ENCODE measurements at places on chromosomes 6 and 20. TPM values are rescaled to one million over a fixed set of nuclear protein-coding genes. Genes with fewer than 3 reads are reported as not detected.

The VSX1 gene
- total RNA-seq = not detected

GRCh38 chr6:112450663-112451062, 103.5 kb downstream of the RFPL4B start:
- DNase-seq = no peak

The C6orf52 gene
- 0.82 TPM for total RNA-seq

The COL9A3 gene
- total RNA-seq = 10.2 TPM

The GABRR2 gene
- total RNA-seq = under 0.01 TPM

DNA sequence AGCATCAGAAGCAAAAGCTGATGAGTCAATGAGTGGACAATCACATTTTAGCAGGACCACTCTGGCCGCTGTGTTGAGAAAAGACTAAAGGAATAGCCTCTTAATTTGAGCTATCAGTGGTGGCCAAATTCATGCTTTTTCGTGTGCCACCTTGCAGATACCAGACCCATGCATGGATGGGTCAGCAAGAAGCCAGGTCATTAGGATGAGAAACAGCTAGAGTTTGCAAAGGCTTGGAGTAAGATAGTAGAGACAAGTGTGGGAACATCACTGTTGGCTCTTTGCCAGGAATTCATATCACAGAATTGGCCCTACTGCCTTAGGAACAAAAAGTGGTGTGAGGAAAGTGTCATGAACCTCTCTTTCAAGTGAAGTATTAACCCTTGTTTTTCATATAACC, 25.5 kb downstream of the MRAP2 start:
- DNase-seq = no peak

The WFDC10B gene
- not detected for total RNA-seq

DNA sequence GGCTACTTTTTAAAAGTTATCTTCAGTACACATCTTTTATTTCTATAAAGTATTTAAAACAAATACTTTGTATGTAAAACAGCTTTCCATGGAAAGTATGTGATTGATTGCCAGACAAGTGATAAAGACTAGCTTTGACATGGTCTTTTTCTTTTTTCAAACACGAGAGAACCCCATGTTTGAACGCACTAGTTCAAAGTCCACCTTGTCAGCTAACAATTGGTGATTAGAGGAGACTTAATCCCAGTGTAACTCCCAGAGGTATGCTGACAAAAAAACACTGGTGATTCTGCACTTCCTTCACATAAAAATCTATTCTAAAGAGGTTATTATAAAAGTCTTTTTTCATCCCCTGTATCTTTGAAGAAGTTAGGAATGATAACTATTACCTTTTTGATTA, 438.1 kb downstream of the GJA1 start:
- no peak for DNase-seq

DNA sequence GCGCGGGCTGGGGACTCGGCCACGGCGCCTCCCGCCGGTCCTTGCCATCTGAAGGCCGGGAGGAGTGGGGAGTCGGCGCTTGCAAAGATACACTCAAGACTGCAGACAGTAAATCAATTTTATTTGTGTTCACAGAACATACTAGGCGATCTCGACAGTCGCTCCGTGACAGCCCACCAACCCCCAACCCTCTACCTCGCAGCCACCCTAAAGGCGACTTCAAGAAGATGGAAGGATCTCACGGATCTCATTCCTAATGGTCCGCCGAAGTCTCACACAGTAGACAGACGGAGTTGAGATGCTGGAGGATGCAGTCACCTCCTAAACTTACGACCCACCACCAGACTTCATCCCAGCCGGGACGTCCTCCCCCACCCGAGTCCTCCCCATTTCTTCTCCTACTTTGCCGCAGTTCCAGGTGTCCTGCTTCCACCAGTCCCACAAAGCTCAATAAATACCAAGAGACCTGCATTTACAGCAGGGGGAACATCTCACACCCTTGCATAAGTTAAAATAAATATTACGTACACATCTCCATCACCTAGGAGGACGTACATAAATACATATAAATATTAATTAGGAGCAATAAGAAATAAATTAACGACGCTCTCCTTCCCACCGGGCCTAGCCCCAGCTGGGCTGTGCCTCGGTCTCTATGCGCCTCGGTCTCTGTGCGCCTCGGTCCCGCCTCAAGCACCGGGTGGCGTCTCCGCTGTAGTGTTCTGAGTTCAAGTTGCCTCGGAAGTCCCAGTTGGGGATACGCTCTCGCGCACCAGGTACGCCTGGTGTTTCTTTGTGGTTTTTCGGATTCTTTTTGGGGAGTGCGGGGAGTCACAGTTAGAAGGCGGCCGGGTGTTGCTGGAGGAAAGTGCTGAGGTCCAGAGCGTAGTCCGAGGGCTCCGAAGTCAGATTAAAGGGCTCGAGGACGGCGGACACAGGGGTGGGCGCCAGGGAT, 889 bp upstream of the FLOT1 start:
- no peak for DNase-seq

DNA sequence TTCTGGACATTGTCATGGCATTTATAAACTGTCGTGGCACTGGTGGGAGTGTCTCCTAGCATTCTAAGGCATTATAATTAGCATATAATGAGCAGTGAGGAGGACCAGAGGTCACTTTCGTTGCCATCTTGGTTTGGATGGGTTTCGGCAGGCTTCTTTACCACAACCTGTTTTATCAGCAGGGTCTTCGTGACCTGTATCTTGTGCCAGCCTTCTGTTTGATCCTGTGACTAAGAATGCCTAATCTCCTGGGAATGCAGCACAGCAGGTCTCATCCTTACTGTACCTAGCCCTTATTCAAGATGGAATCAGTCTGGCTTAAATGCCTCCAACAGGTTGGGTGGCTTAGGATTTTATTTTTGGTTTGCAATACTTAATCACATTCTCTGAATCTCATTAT, 142.7 kb upstream of the GGTLC1 start:
- DNase-seq = no peak

- no peak for DNase-seq
Measured at GRCh38 chr6:38337819-38338465, 301.8 kb downstream of the BTBD9 start.

- no peak for DNase-seq
Measured at GRCh38 chr6:7147051-7147671, 39.4 kb downstream of the RREB1 start.
